ENCODE measurements at places on chromosomes 3 and 15. TPM values are rescaled to one million over a fixed set of nuclear protein-coding genes. Genes with fewer than 3 reads are reported as not detected.
A peak's percentile ranks its signal among the peaks of the same experiment; 100 is the strongest.

The C3orf85 gene
- not detected for total RNA-seq

The EBLN2 gene
- total RNA-seq, result 0.54 TPM

- DNase-seq, result no peak
Observed at GRCh38 chr15:79582650-79583049, 150.5 kb downstream of the MINAR1 start.

- no peak for DNase-seq
Observed at GRCh38 chr15:75775296-75776064, 62.8 kb upstream of the CSPG4 start.

The CP gene
- 3.5 TPM for total RNA-seq

GRCh38 chr3:16480861-16481545, 32.5 kb downstream of the RFTN1 start:
- no peak for DNase-seq

- DNase-seq, result peak; percentile 43
Observed at GRCh38 chr3:102163039-102163817, 271.6 kb upstream of the ZPLD1 start.

DNA sequence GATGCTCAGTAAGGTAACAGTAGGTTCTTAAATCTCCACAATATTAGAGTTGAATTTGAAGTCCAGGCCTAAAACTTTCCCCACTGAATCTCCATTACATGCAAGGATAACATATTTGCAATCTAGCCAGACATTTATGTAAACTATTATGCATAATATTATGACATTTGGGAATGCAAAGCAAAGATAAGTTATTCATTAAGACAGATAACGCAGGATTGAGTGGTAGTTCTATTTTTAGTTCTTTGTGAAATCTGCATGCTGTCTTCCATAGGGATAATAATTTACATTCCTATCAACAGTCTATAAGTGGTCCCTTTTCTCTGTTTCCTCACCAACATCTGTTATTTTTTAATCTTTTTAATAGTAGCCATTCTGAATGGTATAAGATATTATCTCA, 333.5 kb downstream of the AGBL1 start:
- no peak for DNase-seq

DNA sequence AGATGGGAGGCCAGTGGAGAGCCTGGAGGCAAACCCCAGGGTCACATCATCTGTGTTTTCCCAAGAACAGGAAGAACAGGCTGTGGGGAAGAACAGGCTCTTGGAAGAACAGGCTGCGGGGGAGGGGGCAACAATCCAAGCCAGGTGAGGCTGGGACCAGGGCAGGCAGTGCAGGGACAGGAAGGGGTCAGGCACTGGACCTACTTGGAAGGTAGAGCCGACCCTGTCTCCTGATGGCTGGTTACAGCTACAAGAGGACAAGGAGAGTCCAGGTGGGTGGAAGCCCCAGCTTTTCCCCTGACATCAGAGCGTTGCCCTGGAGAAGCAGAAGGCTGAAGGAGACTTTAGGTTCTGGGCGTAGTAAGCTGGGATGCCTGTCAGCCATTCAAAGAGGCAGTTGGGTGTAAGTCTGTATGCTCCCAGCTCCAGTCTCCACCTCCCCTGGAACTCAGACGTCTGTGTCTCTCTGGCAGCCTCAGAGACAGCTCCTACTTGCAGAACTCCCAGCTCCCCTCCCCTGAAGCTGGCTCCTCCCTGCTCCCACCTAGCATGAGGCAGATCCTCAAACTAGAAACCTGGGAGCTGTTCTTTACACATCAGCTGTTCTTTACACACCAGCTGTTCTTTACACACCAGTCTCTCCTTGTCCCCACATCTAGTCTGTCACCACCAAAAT, 130.9 kb downstream of the DNAJB8 start:
- no peak for DNase-seq

The LRTM1 gene
- total RNA-seq, result not detected

The INSYN1 gene
- 10.8 TPM for total RNA-seq

- DNase-seq, result no peak
Observed at GRCh38 chr3:73561494-73561893, 63.2 kb downstream of the PDZRN3 start.

DNA sequence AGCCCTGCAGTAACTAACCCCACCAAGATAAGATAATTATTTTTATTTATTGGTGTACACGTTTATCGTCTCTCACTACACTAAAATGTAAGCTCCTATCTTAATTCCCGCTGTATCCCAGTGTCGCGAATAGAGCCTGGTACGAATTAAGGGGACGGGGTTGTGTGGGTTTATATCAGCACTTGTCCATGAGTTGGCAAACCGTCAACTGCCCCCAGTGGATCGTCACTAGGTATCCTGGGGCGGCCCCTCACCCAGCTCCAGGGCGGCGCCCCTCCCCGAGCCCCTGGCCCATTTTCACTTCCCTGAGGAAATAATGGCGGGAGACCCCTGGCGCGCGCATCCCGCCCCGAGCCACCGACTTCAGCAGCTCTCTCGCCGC, 465 bp downstream of the RUVBL1 start:
- DNase-seq, result no peak

DNA sequence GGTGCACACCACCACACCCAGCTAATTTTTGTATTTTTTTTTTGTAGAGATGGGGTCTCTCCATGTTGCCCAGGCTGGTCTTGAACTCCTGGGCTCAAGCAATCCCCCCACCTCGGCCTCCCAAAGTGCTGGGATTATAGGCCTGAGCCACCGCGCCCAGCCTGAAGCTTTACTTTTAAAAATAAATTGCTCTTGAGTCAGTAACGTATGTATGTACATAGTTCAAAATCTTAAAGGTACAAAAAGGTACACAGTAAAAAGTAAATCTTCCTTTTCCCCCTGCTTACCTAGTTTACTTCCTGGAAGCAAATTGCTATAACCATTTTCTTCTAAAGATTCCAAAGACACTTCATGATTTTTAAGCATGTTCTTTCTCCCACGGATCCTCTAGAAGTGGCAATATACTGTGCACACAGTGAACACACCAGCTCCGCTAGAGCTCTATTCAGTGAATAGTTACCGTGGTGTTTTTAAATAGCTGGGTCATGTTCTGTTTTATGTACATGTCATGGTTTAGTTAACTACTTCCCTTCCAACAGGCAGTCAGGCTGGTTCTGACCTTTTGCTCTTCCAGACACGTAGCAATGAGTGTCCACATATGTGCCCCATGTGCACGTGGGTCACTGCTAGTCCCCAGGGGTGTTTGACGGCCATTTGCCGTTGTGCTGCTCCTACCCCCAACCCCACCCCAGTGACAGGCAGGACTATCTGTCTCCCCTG, 82.1 kb downstream of the EEFSEC start:
- no peak for DNase-seq

DNA sequence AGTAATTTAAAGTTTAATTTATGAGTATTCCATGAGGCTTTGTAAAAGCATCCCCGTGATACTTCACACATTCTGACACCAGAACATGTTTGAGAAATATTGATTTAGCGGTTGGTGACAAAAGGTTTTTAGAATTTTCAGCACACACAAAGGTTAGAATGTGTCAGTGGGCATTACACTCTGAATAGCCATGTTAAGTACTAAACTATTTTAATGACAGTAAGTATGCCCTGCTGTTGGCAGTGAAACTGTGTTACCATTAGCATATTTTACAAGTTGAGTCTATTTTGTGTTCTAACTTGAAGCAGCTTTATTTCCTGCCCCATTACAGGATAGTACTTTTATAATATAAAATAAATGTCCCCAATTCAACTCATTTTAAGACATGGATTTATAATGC, 66.5 kb downstream of the ADAMTSL3 start:
- no peak for DNase-seq

DNA sequence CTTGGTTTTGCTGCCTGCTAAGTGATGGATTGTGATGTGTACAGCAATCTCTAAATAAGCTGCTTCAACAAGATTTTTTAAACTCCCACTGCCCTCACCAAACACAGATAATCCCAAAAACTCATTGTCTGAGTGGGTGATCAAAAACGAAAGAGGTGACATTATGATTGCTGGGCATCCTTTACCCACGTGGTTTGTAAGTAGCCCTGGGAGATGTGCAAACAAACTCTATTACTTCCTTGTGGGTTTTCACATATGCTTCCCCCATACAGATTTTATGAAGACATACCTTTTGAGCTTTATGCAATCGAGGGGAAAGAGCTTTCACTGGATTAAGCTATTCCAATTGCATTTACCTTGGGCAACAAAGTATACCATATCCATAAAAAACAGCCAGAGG, 1000.4 kb downstream of the FHIT start:
- no peak for DNase-seq

DNA sequence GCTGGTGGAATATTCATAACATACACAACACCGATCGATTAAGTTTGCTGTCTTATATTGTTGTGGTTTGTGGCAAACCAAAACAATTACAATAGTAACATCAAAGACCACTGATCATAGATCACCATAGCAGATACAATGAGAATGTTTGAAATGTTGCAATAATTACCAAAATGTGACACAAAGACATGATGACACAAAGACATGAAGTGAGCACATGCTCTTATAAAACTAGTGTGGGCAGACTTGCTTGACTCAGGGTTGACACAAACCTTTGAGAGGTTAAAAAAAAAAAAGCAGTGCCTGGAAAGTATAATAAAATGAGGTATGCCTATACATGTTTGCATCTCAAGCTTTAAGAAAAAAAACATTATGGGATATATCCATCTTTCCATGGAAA, 130.3 kb downstream of the NR1I2 start:
- DNase-seq, result no peak

DNA sequence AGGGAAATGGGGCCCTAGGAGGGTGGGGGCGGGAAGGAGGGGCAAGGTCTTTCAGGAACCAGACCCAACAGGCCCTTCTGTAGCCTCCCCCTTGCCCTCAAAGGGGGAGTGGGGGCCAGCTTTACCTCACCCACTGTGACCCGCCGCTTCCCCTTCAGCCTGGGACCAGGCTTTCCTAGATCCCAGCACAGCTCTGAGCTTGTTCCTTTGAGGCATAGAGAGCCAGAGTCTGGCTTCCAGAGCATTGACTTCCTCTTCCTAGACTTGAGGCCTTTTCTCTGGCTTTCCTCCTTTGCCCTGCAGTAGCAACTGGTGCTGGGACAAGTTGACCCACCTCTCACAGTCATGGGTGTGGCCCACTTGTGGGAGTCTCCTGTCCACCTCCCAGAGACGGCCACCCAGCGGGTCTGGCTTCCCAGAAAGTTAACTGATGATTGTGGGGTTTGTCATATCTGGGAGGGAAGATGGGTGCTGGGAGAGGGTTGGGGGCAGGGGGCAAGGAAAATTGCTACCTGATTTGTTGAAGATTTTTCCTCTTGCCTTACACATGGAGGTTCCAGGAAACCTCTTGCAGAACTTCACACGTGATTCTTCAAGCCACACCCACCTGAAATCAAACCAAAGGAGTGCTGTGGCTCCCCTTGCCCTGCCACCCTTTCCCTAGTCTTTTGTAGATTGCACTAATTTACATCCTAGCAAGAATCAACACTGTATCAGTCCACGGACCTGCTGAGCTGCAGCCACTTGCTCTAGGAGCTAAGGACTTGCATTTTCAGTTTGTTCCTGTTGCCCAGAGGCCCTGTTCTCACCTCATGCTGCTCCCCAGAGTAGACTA, 4.1 kb upstream of the CHST14 start:
- DNase-seq, result no peak

DNA sequence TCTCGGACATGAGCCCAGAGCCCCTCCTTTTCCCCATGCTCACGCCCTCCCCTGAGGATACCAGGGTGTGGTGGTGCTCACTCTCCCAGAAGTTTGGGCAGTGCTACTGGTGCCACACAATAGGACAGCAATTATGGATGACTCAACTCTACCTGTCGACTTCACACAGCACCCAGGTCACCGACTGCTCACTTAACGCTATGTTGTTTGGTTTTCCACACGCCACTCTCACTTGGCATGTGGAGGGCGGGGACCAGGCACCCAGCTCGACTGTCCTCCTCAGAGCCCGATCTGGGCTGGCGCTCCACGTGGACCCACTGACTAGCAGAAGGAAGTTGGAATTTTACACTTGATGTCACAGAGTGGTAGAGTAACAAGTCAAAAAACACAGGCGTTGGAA, 30.9 kb downstream of the STIMATE start:
- DNase-seq, result no peak

The CTXN2 gene
- total RNA-seq, result not detected
